Fibroblast of villous mesenchyme (primary cell): ENCODE measurements at places on chromosomes 16 and 17. TPM values are rescaled to one million over a fixed set of nuclear protein-coding genes. Genes with fewer than 3 reads are reported as not detected.

Gene ACE
- total RNA-seq = 1.3 and 1.7 TPM in 2 replicates

Gene GLYR1
- 45.7 and 60.9 TPM in 2 replicates for total RNA-seq

Gene ADPRM
- total RNA-seq = 7.7 and 10.8 TPM in 2 replicates

Gene TBC1D3C
- total RNA-seq = under 0.01 TPM in 1 of 2 replicates, not detected in the other

Gene LYZL6
- total RNA-seq = not detected in 2 replicates

Gene CA4
- total RNA-seq = not detected in 2 replicates

Gene SPNS2
- under 0.01 and 0.43 TPM in 2 replicates for total RNA-seq

DNA sequence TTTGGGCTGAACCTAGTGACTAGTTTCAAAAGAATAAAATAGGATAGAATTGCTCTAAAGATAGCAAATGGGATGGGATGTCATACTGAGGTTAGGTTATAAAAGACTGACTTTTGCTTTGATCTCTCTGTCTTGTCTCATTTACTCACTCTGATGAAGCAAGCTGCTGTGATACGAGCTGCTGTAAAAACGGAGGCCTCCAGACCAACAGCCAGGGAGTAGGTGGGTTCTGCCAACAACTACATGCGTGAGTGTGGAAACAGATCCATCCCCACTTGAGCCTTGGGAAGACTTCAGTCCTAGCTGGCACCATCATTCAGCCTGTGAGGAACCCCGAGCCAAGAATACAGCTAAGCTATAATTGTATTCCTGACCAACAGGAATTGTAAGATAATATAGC, 373.9 kb upstream of the CA10 start:
- DNase-seq = no peak

DNA sequence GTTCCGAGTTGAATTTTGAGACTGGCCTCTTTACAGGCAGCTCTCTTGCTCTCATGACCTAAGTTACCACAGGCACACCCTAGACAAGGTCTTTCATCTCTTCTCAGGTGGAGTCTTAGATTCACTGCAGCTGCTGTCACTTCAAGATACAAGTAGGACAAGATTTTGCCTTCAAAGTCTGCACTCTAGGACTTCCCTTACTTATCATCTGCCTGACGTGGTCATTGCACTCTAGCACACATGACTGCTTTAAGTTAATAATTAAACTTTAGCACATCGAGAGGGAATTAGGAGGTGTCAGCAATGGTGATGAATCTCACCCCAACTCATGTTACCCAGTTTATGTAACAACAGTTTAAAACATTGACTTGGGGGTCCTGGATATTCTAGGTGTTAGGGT, 25.6 kb downstream of the RNF135 start:
- DNase-seq = no peak

GRCh38 chr17:13292291-13292690, 274.5 kb upstream of the ELAC2 start:
- no peak for DNase-seq

DNA sequence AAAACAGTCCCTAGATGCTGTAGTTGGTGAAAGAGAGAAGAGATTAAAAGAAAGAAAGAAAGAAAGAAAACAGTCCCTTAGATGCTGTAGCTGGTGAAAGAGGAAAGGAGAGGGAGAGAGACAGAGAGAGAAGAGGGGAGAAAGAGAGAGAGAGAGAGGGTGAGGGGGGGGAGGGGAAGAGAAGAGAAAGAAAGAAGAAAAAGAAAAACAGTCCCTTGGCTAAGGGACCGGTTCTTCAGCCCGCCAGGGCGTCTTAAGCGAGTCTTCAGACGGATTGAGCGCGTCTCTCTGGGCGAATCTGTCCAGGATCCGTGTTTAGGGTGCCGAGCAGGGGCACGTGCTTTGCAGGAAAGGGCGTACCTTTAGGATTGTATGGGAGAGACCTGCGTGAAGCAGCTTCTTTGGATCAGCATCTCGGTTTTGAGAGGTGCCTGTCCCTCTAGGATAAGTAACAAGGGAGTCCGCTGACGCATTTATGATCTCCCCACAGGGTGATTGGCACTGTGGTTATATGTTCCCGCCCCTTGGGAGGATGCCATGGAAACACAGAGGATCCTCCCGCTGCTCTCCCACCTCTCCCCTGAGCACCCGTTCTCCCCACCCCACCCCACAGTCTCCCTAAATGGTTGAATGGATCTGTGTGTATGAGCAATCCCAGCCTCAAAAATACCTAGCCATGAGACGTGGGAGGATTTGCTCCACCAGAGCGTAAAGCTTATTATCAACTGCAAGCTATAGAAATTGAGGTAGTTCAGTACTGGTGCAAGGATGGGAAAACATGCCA, 16.7 kb downstream of the GNGT2 start:
- peak; percentile 58 for DNase-seq

DNA sequence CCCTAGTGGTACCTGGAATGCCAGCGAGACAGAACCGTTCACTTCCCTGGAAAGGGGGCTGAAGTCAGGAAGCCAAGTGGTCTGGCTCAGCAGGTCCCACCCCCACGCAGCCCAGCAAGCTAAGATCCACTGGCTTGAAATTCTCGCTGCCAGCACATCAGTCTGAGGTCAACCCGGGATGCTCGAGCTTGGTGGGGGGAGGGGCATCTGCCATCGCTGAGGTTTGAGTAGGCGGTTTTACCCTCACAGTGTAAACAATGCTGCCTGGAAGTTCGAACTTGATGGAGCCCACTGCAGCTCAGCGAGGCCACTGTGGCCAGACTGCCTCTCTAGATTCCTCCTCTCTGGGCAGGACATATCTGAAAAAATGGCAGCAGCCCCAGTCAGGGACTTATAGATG, 464.7 kb upstream of the TOM1L1 start:
- no peak for DNase-seq

DNA sequence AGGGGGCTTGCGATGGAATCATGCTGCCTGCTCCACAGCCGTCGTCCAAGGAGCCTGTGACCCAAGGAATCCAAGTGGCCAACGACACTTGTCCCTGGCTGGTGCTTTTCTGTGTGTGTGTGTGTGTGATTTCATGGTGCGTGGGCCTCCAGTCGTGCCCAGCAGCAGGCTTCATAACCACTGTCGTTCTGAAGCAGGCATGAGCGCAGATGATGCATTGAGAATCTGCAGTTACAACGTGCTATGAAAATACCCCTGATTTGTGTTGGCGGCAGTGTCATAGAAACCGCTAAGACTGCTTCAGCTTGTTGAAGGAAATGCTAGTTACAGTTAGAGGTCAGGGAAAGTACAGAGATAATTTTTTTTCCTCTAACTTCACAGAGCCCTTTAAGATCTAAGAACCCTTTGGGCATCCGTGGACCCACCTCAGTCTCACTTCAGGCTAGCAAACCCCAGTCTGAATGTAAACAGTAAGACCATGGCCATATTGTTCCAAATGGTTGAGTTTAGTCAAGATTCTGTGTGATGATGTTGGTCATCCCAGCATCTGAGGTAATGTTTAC, 15.6 kb downstream of the C16orf90 start:
- no peak for DNase-seq

DNA sequence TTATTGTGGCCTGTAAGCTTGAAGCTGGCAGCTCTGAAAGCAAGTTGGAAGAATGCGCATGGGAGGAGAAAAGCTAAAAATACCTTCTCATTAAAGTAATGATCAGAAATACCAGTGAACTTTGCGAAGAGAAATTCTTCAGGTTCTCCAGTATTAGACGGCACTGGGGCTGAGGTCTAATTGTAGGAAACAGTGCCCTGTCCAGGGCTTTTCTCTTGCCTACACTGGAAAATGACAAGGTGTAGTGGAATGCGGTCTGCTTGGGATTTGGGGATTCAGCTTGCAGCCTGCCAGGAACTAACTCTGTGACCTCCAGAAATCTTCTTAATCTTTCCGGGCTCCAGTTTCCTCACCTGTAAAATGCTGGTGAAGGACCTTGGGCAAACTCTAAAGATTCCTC, 53.3 kb upstream of the KCNJ16 start:
- no peak for DNase-seq

GRCh38 chr17:56697190-56697589, 103.7 kb downstream of the NOG start:
- DNase-seq = no peak

DNA sequence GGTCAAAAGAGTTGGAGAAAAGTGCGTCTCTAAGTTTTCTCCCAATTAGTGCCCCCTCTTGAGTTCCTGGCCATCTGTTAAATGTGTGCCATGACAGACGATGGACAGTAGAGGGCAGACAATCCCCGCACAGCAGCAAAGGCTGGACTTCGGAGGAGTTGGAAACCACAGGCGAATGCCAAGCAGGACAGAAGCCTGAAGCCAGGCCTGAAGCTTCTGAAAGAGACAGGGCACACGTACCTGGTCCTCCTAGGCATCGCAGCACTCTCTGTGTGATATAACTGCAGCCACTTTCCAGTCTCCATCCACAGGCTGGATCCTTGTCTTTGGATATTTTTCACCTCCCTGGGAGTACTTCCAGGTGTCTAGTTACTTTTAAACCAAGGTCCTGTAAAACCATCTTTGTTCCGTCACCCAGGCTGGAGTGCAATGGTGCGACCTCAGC, 14.5 kb downstream of the C17orf100 start:
- DNase-seq = peak; percentile 84

DNA sequence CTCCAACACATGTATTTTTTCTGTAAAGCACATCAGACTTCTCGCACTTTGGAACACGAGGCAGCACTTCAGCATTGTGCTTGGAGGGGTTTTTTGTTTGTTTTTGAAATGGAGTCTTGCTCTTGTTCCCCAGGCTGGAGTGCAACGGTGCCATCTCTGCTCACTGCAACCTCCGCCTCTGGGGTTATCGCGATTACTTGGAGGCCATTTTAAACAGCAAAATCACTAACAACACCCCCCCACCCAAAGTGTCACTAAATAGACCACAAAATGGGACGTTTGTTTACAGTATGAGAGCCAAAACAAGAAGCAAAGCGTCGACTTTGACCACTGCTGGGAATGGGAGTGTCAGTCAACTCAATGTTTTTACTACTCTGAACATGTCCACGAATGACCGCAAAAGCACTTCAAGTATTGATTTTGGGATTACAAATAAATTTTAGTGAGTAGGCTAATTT, 9.0 kb upstream of the C16orf87 start:
- DNase-seq = no peak

DNA sequence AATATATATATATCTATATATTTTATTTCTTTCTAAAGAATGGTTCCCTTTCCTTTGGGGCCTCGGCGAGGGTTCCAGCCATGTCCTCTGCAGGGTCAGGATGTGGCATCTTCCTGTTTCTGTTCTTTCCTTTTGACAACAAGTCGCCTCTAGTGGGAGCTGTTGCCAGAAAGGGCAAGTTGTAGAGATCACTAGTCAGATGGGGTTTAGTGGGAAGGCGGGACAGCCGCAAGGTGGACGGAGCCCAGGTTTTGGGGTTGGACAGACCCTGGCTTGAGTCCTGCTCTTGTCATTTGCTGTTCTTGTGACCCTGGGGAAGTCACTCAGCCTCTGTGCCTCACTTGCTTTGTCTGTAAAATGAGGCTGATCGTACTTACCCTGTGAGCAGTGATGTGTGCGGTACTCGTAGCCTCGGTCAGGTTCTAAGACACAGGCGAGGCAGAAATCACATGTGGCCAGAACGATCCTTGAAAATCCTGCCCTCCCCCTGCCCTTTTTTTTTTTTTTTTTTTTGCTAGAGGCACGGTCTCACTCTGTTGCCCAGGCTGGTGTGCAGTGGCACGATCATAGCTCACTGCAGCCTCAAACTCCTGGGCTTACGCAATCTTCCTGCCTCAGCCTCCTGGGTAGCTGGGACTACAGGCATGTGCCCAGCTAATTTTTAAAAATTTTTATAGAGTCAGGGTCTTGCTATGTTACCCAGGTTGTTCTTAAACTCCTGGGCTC, 80.1 kb downstream of the ABCC6 start:
- DNase-seq = no peak

- DNase-seq = no peak
Measured at GRCh38 chr17:16438173-16438556, 22.8 kb downstream of the TRPV2 start.

GRCh38 chr16:72173997-72174396, 2.0 kb upstream of the PMFBP1 start:
- no peak for DNase-seq

DNA sequence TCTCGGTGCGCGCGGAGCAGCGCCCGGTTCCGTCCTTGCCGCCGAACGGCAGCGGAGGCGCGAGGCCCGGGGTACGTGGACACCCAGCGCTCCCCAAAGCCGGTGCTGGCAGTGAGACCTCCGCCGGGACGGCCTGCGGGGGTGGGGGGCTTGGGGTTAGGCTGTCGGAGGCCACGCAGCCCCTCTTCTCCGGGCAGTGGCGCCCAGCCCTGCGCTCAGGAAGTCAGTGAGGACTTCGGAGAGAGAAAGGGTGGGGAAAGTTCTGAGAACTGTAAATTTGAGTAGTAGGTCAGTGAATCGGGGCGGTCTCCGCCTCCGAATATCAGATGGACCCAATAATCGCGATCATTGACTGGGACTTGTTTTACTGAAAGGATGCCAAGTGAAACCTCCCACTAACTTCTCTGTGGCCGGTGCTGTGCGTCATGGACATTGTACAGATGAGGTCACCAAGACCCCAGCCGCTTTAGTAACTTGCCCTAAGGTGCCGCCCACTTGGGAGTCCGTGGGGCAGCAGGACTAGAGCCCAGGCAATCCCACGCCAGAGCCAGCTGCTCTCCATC, 468 bp downstream of the IL4R start:
- DNase-seq = peak; percentile 98

- DNase-seq = no peak
Measured at GRCh38 chr17:28720247-28720996, 637 bp downstream of the RPL23A start.

GRCh38 chr16:75921281-75921680, 195.0 kb upstream of the CPHXL start:
- DNase-seq = no peak

- no peak for DNase-seq
Measured at GRCh38 chr16:64507240-64508024, 614.4 kb downstream of the CDH11 start.

DNA sequence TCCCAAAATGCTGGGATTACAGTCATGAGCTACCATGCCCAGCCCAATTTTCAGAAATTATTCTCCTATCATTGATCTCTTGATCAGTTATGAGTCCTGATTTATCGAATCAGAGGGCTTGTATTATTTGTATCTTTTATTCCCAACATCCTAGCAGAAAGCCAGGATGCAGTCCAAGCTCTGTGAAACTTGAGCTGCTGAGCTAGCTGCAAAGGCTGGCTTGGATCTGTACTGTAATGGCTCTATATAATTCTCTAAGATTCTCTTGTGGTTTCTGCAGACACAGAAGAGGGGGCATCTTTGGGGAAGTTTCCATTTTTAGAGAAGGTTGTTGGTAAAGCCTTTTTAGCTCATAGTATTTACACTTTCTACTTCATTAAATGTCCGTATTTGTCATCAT, 227.1 kb downstream of the MAP2K4 start:
- DNase-seq = no peak

DNA sequence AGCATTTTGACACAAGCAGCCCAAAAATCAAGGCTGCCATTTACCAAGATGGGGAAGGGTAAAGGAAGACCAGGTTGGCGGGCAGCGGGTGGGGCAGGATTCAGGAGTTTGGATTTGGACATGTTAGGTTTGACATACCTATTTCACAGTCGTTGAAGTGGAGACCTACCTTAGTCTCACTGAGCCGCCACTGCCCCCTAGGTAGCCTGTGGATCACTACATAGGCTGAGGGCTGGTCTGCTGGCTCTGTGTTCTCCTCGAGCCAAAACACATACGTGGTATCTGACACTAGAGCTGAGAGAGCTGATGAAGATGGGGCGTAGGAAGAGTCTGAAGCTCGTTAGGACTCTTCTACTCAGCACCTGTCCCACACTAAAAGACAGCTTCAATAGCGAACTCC, 115.1 kb downstream of the HIC1 start:
- no peak for DNase-seq

GRCh38 chr16:14097182-14097959, 26.3 kb downstream of the MRTFB start:
- peak; percentile 28 for DNase-seq
